ENCODE measurements at places on chromosomes 11 and 22. TPM values are rescaled to one million over a fixed set of nuclear protein-coding genes. Genes with fewer than 3 reads are reported as not detected.

- DNase-seq, result peak; percentile 76
Observed at GRCh38 chr11:99739464-99740089, 718.8 kb downstream of the CNTN5 start.

DNA sequence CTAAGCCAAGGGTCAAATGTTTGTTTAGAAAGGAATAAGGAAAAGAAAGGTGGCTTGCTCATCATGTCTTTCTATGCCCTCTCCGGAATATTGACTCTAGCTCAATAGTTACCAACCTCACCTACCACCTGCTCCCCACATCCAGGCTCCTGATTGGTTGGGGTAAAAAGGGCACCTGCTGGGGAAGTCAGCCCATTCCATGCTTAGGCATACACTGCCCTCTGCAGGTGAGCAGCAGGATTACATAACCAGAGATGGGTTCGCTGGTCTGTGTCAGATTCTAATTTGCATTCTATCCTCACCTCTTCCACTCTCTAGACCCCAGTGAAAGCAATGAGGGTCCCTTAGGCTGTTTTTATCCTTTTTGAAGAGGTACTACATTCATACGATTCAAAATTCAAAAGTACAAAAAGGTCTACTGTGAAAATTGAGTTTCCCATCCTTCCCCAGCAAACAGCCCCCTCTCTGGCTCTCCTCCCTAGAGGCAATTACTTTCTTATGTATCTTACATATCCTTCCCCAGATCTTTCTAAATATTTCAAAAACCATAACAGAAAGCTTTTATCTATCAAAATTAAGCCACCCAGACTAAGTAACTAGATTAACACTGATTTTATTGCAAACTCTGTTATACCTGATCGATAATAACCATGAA, 98.0 kb upstream of the ASPHD2 start:
- peak; percentile 50 for DNase-seq

DNA sequence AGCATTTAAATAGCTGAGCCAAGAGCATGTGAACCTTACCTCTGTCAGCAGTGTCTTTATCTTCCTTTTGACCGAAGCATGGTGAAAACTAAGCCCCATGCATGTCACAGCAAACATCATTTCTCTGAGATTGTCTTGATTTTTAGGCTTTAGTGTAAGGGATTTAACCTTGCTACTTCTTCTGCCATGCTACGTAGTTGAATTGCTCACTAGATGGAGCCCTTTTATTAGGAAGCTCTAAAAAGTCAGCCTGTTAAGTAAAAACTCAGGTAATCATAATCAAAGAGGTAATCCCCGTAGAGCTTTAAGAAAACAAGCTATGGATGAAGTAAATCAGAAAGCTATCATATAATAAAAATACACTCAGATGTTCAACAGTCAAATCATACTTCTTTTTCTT, 149.5 kb downstream of the PGR start:
- DNase-seq, result peak; percentile 25

DNA sequence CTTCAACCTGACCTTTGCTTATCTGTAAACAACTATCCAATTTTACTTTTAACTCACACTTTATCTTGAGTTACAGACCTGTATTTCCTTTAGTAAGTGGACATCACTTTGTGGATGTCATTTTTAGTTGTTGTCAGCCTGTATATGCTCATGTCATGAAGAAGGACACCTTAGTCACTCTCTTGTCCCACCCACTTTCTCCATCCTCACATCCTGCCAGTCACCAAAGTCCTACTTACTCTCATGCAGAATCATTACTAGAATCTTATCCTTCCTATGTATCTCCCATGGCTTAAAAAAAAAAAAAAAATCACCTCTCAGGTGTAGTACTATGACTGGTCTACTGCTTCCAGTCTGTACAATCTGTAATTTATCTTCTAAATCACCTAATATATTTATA, 43.3 kb downstream of the SESN3 start:
- no peak for DNase-seq

GRCh38 chr11:100359281-100359680, 327.8 kb upstream of the ARHGAP42 start:
- DNase-seq, result no peak

DNA sequence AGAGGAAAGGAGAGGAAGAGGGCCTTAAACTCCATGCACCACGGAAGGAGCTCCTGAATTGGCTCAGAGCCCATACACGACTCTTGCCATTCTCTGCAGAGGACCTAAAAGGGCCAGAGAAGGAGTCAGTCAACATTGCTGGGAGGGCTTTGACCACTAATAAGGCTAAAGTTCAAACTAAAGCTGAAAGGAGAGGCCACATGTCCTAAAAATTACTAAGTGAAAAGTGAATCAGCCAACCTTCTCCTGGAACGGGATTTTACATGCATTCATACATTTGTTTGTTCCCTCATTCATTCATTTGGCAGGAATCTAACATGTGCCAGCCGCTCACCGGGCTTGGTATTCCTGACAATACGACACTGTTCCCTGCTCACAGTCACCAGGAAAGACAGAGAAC, 10.5 kb downstream of the CLMP start:
- DNase-seq, result no peak

DNA sequence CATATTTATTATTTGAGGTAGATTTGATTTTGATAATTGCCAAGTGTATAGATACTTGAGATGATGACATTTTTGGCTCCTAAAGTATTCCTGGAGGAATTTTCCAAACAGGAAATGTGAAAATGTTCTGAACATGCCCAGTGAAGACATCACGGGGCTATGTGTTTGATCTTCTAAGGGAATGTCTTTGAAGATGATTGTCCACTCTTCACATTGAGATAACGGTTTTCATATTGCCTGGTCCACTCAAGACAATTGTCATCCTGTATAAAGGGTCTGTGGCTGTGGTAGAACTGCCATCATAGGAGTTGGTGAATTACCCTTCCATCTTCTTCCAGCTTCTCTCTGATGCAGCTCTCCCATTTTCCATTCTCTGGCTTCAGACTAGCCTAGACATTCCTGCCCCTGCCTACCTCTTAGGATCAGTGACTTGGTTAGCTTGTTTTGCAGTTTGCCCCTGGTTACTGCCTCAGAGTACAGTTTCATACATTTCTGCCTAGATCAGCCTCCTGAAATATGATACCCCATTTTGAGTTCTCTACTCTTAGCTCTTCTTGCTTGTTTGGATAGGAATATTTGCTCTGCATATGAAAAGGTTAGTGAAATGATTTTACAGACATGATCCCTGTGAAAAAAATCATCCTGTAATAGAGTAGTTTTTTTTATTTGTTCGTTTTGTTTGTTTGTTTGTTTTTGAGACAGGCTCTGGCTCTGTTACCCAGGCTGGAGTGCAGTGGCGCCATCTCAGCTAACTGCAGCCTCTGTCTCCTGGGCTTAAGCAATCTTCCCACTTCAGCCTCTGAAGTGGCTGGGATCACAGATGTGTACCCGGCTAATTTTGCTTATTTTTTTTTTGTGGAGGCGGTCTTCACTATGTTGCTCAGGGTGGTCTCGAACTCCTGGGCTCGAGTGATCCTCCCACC, 111.4 kb upstream of the SORL1-AS1 start:
- no peak for DNase-seq

GRCh38 chr11:35711173-35711910, 48.8 kb downstream of the TRIM44 start:
- no peak for DNase-seq

GRCh38 chr11:36009473-36009872, 65.6 kb downstream of the LDLRAD3 start:
- DNase-seq, result peak; percentile 53

GRCh38 chr22:44698531-44699421, 3.2 kb upstream of the PRR5 start:
- peak; percentile 87 for DNase-seq

- DNase-seq, result no peak
Observed at GRCh38 chr11:120330045-120330444, 4.9 kb downstream of the TLCD5 start.

DNA sequence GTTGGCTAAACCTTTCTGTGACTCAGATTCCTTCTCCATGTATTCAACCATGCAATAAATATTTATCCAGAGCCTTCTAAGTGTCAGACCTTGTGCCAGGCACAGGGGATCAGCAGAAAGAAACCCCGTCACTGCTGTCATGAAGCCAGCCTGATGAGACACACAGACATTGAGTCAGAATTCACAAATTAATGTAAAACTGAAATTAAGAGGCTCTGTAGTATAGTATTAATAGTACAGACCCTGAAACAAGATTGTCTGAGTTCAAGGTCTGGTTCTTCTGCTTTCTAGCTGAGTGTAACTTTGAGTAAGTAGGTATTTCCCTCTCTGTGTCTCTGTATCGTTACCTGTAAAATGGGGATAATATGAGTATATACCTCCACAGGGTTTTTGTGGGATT, 46.9 kb downstream of the ME3 start:
- DNase-seq, result no peak

DNA sequence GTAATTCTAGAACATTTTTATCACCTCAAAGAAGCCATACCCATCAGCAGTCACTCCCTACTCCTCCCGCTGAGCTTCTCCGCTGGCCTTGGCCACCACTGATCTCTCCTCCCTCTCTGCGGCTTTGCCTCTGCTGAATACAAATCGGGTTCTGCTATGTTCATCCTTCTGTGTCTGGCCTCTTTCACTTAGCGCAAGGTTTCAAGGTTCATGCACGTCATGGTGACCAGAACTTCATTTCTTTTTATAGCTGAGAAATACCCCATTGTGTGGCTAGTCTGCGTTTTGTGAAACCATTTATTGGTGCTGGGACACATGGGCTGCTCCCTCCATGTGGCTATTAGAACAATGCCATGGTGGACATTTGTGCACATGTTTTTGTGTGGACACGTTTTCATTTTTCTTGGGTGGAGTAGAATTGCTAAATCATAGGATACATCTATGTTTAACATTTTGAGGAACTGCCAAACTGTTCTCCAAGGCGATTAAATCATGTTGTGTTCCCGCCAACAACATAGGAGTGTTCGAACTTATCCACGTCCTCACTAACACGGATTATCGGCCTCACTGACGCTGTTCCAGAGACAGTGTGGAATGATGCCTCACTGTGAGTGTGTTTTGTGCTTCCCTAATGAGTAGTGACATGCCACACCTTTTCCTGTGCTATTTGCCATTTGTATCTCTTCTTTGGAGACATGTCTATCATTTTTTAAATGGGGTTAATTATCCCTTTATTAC, 24.2 kb upstream of the KRTAP5-6 start:
- DNase-seq, result peak; percentile 77

Gene MRGPRX4
- not detected for total RNA-seq

Gene CCDC81
- total RNA-seq, result 2.9 TPM

Gene TNNI2
- total RNA-seq, result 3,551 TPM

Gene NCAPH2
- 38.9 TPM for total RNA-seq

Gene ART1
- total RNA-seq, result 4.2 TPM

Gene CHRM1
- 0.10 TPM for total RNA-seq

All from tongue (tissue), 3 donors.